ENCODE measurements at places on chromosomes 4 and X. TPM values are rescaled to one million over a fixed set of nuclear protein-coding genes. Genes with fewer than 3 reads are reported as not detected.

DNA sequence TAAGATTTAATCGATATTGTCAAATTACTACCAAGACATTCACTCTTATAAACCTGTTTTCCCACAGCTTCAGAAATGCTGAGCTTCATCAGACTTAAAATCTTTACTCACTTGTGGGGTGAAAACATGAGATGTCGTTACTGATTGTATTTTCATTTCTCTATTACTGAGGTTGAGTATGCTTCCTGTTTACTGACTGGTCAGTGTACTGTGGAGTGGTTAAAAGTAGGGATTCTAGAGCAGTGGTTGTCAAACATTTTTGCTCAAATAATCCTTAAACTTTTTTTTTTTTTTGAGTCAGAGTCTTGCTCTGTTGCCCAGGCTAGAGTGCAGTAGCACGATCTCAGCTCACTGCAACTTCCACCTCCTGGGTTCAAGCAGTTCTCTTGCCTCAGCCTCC lies 50.3 kb downstream of the NSUN7 start:
- DNase-seq: no peak

- DNase-seq: no peak
Observed at GRCh38 chr4:163590619-163591264, 96.3 kb downstream of the TMA16 start.

DNA sequence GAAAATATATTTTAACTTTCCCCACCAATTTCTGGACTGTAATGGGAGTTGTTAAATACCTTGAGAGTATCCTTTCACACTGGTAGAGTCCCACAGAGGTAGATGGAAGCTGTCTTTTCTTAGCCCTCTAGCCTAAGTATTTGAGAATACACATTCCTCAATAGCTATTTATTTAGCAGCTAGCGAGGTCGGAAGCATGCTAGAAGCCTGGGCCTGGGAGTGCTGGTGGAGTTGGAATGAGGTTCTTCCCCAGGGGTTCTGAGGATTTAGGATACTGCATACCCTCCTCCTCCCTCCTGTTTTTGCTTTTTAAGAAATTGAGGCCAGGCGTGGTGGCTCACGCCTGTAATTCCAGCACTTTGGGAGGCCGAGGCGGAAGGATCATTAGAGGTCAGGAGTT lies 999 bp upstream of the KLHL15 start:
- no peak for DNase-seq

- DNase-seq: no peak
Observed at GRCh38 chr4:10115271-10115796, 1.3 kb downstream of the WDR1 start.

GRCh38 chr4:153205757-153206156 lies 1.5 kb downstream of the TRIM2 start:
- DNase-seq: no peak

- DNase-seq: no peak
Observed at GRCh38 chr4:166282081-166282770, 409.2 kb downstream of the TLL1 start.

DNA sequence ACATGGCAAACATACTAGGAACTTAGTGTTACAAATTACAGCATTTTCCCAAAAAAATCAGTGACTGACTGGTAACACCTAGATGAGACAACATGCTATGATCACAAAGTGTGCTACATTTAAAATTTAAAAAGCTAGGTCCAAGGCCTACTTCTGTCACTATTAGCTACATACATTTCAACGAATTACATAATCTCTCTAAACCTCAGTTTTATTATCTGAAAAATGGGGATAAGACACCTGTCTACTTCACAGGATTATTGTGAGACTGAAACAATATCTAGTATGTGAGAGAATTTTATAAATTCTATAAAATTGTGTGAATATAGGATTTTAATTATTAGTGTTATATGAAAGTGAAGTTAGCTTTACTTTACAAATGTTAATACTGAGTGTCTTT lies 228.5 kb downstream of the DCLK2 start:
- DNase-seq: no peak

DNA sequence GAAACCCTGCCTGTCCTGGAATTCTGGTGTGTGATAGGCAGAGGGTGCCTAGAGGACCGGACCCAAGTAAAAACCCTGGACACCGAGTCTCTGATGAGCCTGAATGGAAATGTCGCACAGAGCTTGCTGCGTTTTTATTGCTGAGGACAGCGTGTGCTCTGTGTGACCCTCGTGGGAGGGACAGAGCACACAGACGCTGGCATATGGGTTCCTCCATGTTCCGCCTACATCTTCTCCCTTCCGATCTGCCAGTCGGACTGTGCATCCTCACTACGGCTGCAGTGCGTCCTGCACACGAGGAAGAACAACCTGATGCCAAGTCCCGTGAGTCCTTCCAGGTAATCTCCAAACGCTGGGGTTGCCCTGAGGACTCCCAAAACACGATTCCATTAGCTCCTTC lies 68.3 kb downstream of the AFAP1 start:
- no peak for DNase-seq

GRCh38 chr4:177006331-177006730 lies 213.6 kb upstream of the VEGFC start:
- DNase-seq: no peak

GRCh38 chr4:128803783-128804182 lies 5.7 kb upstream of the JADE1 start:
- no peak for DNase-seq

DNA sequence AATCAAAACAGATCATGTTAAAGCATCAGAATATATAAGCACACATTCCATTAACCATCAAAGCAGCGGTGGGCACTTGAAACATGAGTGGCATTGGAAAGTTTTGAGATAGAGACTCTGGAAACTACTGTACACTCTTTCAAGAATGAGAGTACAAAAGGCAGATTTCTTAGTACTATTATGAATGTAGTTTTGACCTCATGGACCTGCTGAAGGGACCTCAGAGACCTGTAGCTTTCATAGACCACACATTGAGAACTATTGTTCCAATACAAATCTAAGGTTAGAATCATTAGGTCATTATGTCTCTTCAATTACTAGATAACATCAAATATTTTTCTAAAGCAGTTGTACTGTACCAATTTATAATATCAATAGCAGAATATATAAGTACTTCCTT lies 283.6 kb downstream of the RPA4 start:
- no peak for DNase-seq

DNA sequence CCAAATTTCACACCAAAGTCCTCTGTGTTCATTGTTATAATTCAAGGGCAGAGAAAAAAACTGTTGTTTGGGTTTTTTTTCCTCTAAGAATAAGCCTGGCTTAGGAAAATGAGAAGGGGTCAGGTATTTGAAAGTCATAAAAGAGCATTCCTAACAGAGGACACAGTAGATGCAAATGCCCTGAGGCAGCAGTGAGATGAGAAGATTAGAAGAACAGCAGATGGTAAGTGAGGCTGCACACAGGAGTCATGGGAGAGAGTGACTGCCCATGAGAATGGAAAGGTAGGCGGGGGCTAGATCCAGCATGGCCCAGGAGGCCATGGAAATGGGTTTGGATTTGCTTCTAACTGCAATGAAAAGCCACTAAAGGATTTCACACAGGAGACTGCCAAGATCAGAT lies 107.5 kb upstream of the RBPJ start:
- DNase-seq: no peak

GRCh38 chr4:5995901-5996623 lies 22.2 kb downstream of the C4orf50 start:
- no peak for DNase-seq

DNA sequence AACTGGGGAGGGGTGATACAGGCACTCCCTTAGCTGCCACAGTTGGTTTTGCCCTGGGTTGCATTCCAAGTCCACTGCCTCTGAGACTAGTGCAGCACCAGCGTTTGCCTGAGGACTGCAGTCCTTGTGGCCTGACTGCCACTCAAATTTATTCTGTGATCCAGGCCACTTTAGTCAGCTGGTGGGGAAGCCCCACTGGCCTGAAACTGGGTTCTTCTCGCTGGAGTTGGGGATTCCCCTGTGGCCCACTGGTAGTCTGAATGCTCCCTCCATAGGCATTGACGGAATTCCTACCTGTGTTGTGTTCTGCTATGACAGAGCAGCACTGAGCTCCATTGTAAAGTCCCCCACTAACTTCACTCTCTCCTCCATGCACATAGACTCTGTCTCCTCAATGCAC lies 63.8 kb downstream of the PTPN13 start:
- no peak for DNase-seq

GRCh38 chr4:151147000-151147399 lies 47.6 kb downstream of the RPS3A start:
- DNase-seq: no peak

DNA sequence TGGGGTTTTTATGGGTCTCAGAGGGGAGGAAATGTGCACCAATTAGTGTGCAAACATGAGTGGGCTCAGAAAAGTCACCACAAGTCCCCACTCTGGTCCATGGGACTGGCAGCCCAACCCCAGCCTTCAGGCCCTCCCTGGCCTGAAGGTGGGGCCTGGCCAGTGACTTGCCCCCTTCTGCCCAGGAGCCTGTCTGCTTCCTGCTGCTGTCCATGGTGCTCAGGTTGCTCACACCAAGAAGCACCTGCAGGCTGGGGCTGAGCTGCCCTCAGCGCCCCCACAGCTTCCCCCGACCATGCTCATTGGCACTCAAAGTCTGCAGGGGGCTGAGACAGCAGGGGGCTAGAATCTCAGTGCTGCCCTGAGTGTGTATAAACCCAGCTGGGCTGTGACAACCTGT lies 30.6 kb upstream of the GC start:
- DNase-seq: no peak

DNA sequence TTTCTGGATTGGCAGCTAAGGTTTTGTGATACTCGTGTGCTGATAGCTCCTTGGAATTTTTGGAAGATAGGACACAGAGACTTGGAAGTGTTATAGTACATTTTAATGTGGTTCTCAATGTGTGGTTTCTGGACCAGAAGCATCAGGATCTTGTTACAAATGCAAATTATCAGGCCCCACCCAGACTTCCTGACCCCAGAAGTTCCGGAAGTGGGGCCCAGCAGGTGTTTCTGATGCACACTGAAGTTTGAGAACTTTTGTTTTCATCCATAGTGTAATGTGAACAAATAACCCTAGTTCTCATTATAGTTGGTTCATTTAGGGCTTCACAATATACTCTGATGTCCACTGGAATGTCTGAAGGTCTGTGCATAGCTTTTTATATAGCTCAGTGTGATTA lies 49.6 kb downstream of the LAMP2 start:
- DNase-seq: no peak

- no peak for DNase-seq
Observed at GRCh38 chr4:172995161-172995560, 173.4 kb upstream of the GALNT7 start.

DNA sequence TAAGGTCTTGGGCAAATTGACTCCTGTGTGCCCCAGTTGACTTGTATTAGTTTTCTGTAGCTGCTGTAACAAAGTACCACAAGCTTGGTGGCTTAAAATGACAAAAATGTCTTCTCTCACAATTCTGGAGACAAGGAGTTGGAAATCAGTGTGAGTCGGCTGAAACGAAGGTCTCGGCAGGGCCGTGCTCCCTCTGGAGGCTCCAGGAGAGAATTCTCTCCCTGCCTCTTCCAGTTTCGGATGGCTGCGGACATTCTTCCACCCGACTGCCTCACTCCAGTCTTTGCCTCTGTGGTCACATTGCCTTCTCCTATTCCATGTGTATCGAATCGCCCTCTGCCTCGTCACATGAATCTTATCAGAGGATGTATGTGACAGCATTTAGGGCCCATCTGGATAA lies 66.0 kb upstream of the PHOX2B start:
- no peak for DNase-seq

- DNase-seq: no peak
Observed at GRCh38 chr4:185352741-185353140, 43.0 kb downstream of the LRP2BP start.

DNA sequence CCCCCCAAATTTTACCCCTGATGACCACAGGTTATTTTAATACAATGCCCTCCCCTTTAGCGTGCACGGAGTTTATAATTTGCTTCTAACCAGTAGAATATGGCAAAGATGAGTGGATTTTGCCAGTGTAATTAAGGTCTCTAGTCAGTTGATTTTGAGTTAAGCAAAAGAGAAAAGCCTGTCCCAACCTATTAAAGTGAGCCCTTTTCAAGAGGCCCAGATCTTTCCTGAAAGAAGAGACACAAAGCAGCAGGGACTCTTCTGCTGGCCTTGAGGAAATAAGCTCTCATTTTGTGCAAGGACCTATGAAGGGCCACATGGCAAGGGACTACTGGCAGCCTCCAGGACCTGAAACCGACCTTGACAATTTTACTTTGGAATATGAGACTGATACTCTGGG lies 61.9 kb upstream of the GABRG1 start:
- no peak for DNase-seq

GRCh38 chr4:71266090-71266794 lies 72.6 kb upstream of the SLC4A4 start:
- no peak for DNase-seq

NELFA gene
- 31.7 TPM for polyA plus RNA-seq

ZNF185 gene
- polyA plus RNA-seq: 38.5 TPM

OTUD6A gene
- not detected for polyA plus RNA-seq

ADGRL3 gene
- 29.3 TPM for polyA plus RNA-seq

BEX5 gene
- polyA plus RNA-seq: 14.8 TPM

GABRG1 gene
- 0.01 TPM for polyA plus RNA-seq

CRMP1 gene
- polyA plus RNA-seq: 51.9 TPM

FGFR3 gene
- polyA plus RNA-seq: 90.0 TPM

RHOXF2B gene
- polyA plus RNA-seq: not detected

HAND2 gene
- polyA plus RNA-seq: 0.64 TPM

CLGN gene
- 4.7 TPM for polyA plus RNA-seq

SYP gene
- polyA plus RNA-seq: 3.0 TPM

CHST7 gene
- polyA plus RNA-seq: 2.4 TPM

TCP11X1 gene
- polyA plus RNA-seq: not detected
